ENCODE measurements at places on chromosomes 11 and 22.
A peak's percentile ranks its signal among the peaks of the same experiment; 100 is the strongest.

DNA sequence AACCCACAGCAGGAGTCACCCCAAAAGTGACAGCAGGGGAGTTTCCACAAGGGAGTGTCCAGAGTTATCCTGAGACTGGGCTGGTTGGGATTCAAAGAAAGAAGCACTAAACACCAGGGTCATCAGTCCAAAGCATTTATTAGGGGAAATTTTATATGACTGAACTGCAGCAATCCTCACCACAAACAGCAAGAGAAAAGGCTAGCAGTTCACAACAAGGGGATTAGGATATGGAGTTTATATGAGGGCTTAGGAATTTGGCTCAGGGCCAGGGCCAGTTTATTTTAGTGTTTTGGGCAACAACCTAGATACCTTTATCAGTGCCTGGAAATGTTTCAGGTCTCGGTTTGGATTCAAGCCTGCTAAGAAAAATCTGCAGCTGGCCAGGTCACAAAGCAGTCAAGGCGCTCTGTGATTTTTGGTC, 4.6 kb upstream of the TMEM126A start:
- DNase-seq: no peak

- no peak for DNase-seq
These were observed 86.9 kb upstream of the PARVA start for GRCh38 chr11:12290477-12290922.

DNA sequence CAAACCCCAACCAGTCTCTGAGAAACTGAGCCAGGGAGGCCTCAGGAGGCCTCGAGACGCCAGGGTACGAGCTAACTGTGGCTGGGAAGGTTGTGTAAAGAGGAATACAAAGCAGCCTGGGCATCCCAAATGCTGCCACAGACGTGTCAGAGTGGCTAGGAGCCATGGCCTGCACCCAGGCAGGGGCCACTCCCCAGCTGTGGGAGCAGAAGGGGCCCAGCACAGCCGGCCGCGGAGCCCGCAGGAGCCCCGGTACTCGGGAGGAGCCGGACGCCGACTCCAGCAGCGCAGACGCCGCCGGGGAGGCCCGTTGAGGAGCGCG, 349.8 kb upstream of the B3GAT1 start:
- DNase-seq: no peak

GRCh38 chr22:39238101-39238466, 6.7 kb downstream of the PDGFB start:
- DNase-seq: no peak

- DNase-seq: no peak
These were observed 23.0 kb upstream of the OR9Q1 start for GRCh38 chr11:58000699-58001098.

DNA sequence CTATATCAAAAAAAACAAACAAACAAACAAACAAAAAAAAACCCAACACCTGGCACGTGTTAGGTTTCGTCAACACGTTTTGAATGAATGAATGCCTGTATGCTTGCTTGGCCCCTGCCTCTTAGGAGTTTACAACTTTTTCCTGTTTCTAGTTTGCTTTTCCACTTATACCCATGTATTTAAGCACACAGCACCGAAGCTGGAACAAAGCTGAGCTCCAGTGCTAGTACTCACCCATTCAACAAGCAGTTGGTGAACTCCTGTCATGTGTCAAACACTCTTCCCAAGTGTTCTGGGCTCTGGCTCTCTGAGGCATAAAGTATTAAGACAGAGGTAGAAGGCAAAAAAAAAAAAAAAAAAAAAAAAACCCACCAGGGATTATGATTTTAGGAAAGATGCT, 599.3 kb downstream of the BUD13 start:
- no peak for DNase-seq

DNA sequence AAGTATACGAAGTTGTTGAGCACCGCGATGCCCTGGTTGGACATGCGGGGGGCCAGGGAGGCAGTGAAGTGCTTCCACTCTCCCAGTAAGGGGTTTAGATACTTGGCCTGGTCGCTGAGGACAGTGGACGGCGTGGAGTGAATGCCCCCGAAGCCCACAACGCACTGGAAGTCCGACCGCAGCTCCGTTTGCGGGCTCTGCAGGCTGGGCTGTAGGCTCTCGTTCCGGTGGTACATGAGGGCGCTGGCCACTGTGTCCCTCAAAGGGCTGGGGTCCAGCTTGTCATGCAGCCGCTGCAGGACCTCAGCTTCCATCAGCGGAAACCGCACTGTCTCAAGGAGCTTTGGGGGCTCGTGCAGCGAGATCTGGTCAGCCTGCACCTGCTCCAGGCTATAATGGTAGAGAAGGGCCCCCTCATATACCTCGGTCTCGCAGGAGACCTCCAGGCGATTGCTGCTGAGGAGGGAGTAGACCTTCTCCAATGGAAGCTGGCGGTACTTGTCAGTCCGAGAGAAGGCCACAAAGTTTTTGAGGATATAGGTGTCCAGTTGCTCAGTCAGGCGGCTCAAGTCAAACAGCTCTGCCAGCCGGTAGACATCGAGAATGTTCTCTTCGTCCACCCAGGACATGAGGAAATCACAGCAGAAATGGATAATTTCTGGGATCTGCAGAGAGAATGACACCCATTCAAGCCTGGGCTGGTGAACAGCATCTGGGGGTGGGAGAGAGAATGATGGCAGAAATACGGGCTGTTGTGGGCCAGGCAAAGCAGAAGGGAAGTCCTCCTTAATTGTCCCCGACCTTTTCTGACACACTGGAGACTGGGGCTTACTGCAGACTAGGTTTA, 27.5 kb upstream of the SCARF2 start:
- no peak for DNase-seq

DNA sequence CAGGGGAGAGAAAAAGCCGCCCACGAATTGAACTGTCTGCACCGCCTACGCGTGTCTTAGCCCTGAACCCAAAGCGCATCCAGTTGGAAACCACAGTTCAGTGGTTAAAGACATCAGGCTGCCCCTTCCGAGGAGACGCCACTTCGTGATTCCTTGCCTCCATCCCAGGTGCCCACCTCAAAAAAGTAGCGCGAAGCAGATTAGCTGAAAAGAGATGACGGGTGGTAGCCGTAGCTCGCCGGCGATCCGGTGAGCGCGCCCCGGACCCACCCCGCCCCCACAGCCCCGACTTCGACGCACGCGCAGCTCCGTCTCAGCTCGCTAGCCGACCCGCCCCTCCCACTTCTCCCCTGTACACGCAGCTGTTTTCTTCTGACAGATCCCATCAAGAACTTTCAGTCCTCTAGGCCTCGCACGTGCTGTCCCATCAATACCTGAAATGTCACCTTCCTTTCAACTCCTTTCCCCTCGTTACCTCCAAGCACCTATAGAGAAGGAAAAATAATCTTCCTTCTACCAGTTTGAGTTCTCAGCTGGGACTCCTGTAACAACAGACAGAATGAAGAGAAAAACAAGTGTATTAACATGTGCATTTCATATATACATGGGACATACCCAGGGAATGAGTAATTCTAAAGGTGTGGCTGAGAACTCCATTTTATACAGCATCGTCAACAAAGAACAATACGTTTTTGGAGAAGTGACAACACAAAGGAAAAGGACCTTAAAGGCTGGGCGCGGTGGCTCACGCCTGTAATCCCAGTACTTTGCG, 49.5 kb downstream of the OR4D9 start:
- peak; percentile 67 for DNase-seq

DNA sequence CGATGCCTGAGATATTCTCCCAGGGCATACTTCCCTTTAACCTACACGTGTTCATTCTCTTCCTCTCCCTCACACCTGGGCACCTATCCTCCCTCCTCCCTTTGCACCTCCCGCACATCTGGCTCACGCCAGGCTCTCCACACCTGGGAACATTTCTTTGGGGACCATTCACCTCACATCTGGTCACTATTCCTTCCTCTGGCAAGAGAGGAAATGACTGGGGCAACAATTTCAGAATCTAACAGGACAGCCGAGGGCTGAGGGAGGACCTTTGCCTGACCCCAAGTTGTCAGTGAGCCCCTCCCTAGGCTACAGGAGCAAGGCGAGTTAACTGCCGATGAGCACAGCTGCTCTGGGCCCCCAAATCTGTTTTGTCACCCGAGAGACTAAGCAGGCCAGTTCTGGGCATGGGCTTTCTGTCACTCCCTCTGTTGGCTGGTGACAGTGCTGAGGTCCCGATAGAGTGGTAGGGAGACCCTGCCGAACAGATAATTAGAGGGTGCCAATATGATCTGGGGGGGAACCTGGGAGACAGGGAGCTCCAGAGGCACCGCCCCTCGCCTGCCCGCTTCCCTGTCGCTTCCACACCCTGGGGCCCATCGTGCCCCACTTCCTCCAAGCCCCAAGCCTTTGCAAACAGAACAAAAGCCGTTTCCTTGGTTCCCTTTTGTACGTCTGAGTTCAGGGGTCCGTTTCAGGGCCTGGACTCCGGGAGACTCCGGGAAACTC, 45.6 kb downstream of the EIF3F start:
- no peak for DNase-seq

DNA sequence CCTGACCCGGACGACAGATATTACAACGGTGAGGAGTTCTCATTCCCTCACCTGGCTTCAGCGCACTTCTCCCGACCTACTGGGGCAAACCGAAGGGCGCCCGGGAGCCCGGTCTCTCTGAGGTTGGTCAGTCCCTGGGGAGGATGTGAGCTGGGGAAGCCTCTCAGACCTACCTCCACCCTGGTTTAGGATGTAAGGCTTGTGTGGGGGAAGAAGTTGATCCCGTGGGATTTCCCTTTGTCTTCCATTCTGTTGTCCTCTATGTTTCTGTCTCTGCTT, 12.3 kb downstream of the ROBO3 start:
- DNase-seq: no peak

DNA sequence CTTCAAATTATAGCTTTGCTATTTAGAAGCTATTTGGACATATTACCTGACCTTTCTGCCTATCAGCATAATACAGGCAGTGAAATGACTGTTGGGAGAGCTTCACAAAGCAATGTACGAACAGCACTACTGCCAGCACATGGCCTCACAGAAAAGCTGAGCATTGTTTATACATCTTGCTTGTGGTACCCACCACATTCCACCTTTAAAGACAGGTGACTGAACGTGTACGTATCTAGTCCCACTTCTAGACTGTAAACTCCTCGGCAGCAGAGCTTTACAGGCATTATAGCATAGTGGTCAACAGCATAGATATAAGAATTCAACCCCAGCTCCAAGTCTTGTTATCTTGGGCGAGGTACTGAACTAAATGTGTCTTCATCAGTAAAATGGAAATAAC, 1.6 kb downstream of the JOSD1 start:
- no peak for DNase-seq

DNA sequence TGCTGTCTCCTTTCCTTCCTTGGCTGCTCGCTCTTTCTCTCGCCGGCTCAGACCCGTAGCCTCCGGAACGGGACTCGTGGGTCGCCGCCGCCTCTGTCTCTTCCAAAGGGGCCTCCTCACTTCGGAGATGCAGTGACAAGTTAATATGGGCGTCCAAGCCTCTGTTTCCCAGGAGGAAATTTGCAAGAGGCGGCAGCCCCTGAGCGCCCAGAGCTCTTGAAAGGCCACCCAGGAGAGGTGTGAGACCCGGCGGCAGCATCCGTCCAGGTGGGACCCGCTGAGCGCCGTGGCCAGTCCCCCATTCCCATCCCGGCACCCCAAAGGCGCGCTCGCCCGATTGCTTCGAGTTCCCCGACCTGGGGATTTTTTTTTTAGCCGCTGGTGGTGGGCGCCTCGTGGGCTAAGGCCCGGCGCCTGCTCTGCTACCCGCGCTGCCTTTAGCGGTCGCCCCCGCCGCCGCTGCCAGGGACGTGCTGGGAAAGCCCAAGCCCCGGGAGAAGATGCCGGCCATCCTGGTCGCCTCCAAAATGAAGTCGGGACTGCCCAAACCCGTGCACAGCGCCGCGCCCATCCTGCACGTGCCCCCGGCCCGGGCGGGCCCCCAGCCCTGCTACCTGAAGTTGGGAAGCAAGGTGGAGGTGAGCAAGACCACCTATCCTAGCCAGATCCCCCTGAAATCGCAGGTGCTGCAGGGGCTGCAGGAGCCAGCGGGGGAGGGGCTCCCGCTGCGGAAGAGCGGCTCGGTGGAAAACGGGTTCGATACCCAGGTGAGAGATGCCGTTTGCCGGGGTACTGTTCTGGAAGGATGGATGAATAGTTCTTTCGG, 772 bp downstream of the NAV2 start:
- DNase-seq: peak; percentile 23

- DNase-seq: peak; percentile 23
These were observed 501 bp upstream of the PTPN5 start for GRCh38 chr11:18791969-18792628.

GRCh38 chr22:33326540-33327295, 268.5 kb upstream of the SYN3 start:
- DNase-seq: no peak

DNA sequence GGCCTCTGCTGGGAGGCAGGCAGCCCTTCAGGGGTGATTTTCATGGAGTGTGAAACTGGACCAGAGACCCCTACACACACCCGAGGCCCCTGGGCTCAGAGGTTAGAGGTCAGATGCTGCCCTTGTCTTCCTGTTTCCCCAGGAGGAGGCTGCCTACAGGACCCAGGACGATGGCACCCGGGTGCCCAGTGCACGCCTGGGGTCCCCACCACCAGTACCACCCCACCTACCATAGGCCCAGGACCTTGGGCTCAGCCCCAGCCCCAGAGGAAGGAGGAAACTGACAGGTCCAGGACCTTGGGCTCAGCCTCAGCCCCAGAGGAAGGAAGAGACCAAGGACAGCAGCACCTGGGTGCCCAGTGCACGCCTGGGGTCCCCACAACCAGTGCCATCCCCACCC, 79.2 kb downstream of the BRD1 start:
- DNase-seq: no peak

DNA sequence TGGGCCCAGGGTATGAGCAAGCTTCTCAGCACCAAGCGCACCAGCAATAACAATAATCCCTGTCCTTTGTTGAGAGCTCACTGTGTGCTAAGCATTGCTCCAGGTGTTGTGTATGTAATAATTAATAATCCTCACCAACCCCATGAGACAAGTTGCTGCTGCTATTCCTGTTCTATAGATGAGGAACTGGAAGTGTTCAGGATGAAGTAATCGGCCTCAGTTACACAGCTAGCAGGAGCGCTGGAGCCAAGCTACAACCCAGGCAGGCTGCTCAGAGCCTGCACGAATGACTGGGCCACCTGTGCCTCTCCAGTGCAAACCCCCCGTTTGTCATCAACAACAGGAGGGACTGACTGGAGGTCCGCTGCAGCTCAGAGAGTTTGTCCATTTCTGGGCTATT, 35.2 kb upstream of the CECR2 start:
- DNase-seq: no peak

DNA sequence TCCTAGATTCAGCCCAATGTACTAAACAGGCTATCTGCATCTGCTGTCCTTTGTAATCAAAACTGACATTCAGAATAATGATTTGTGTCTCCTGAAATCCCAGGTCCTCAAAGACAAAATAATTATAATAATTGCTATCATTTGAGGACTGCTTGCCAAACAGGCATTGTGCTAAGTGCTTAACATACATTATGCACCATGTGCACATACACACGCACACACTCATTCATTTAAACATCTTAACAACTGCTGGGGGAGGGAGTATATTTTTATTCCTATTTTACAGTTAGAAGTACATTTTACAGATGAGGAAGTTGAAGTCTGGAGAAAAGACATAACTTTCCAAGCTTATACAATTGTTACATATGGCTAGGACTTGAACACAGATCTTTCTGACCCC, 308.0 kb upstream of the ZC3H12C start:
- DNase-seq: no peak

- DNase-seq: no peak
These were observed 37.6 kb upstream of the CRYBB3 start for GRCh38 chr22:25161916-25162530.
